Fibroblast of lung (primary cell): ENCODE measurements at places on chromosomes 6 and 20. TPM values are rescaled to one million over a fixed set of nuclear protein-coding genes. Genes with fewer than 3 reads are reported as not detected.

Gene E2F3
- 12.3 and 14.8 TPM in 2 replicates for polyA plus RNA-seq

Gene SAMD3
- polyA plus RNA-seq: 1.5 and 3.9 TPM in 2 replicates

Gene IPCEF1
- 0.03 and 0.46 TPM in 2 replicates for polyA plus RNA-seq

Gene RIPOR2
- polyA plus RNA-seq: 3.3 and 3.5 TPM in 2 replicates

Gene BPIFB1
- polyA plus RNA-seq: not detected in 2 replicates

Gene NCOA5
- polyA plus RNA-seq: 18.0 and 25.7 TPM in 2 replicates

Gene SAPCD1
- polyA plus RNA-seq: 1.3 and 1.4 TPM in 2 replicates

Gene OR2B6
- not detected in 2 replicates for polyA plus RNA-seq

Gene SIRPA
- polyA plus RNA-seq: 26.6 and 50.5 TPM in 2 replicates

Gene TBC1D20
- polyA plus RNA-seq: 36.8 and 38.3 TPM in 2 replicates

Gene ZFP57
- not detected in 2 replicates for polyA plus RNA-seq

Gene PLN
- polyA plus RNA-seq: 0.56 and 1.3 TPM in 2 replicates

Gene GDAP1L1
- not detected in 2 replicates for polyA plus RNA-seq

Gene ID4
- polyA plus RNA-seq: 0.51 and 1.3 TPM in 2 replicates

Gene VGLL2
- polyA plus RNA-seq: not detected in 2 replicates

Gene TTLL9
- polyA plus RNA-seq: 0.05 TPM in 1 of 2 replicates, not detected in the other

Gene POM121L2
- polyA plus RNA-seq: not detected in 2 replicates

Gene CST5
- not detected in 2 replicates for polyA plus RNA-seq

Gene C6orf163
- polyA plus RNA-seq: 0.18 and 0.33 TPM in 2 replicates

Gene SLC13A3
- 2.2 and 2.3 TPM in 2 replicates for polyA plus RNA-seq

Gene ZNF391
- polyA plus RNA-seq: 0.66 and 0.92 TPM in 2 replicates

Gene CPNE5
- 0.02 TPM in 2 replicates for polyA plus RNA-seq

Gene GRIK2
- 0.12 and 0.40 TPM in 2 replicates for polyA plus RNA-seq

Gene GJA10
- polyA plus RNA-seq: not detected in 2 replicates

Gene GATA5
- polyA plus RNA-seq: 0.02 and 0.08 TPM in 2 replicates

Gene SLC12A5
- polyA plus RNA-seq: 0.11 and 0.27 TPM in 2 replicates

Gene LZTS3
- polyA plus RNA-seq: 2.4 and 2.6 TPM in 2 replicates

Gene BHLHE23
- not detected in 2 replicates for polyA plus RNA-seq

Gene ARMC12
- polyA plus RNA-seq: 0.17 and 0.18 TPM in 2 replicates

Gene C20orf144
- 0.10 and 0.20 TPM in 2 replicates for polyA plus RNA-seq

Gene TTBK1
- 0.03 TPM in 1 of 2 replicates, not detected in the other for polyA plus RNA-seq

Gene FERMT1
- polyA plus RNA-seq: 4.6 and 8.1 TPM in 2 replicates

Gene WFDC11
- not detected in 2 replicates for polyA plus RNA-seq

Gene TPBG
- polyA plus RNA-seq: 54.6 and 60.6 TPM in 2 replicates

Gene SRSF3
- 435 and 493 TPM in 2 replicates for polyA plus RNA-seq

Gene CALHM4
- not detected in 2 replicates for polyA plus RNA-seq

Gene NKX2-2
- polyA plus RNA-seq: not detected in 2 replicates

Gene RIPOR3
- polyA plus RNA-seq: 1.1 and 2.0 TPM in 2 replicates

Gene C6orf52
- 0.26 and 1.1 TPM in 2 replicates for polyA plus RNA-seq

Gene IMPG1
- 0.05 and 0.17 TPM in 2 replicates for polyA plus RNA-seq

Gene HLA-DQA2
- polyA plus RNA-seq: not detected in 2 replicates

Gene SPAG4
- polyA plus RNA-seq: 2.6 and 4.3 TPM in 2 replicates

Gene CDSN
- polyA plus RNA-seq: not detected in 2 replicates

Gene LAMP5
- 0.92 and 19.3 TPM in 2 replicates for polyA plus RNA-seq

Gene SMIM29
- polyA plus RNA-seq: 16.7 and 34.7 TPM in 2 replicates

Gene RNF217
- 9.8 and 19.5 TPM in 2 replicates for polyA plus RNA-seq

Gene SGK2
- polyA plus RNA-seq: 0.05 TPM in 1 of 2 replicates, not detected in the other

Gene SLC52A3
- not detected in 2 replicates for polyA plus RNA-seq

Gene CST2
- polyA plus RNA-seq: 0.12 TPM in 1 of 2 replicates, not detected in the other

Gene EPB41L1
- polyA plus RNA-seq: 13.9 and 16.2 TPM in 2 replicates

Gene SPATS1
- polyA plus RNA-seq: not detected in 2 replicates

Gene MRAP2
- polyA plus RNA-seq: 0.03 and 0.10 TPM in 2 replicates

Gene TUBB1
- not detected in 2 replicates for polyA plus RNA-seq

Gene VEGFA
- 68.0 and 111 TPM in 2 replicates for polyA plus RNA-seq

Gene KIFC1
- 8.0 and 36.6 TPM in 2 replicates for polyA plus RNA-seq

Gene LST1
- not detected in 2 replicates for polyA plus RNA-seq

Gene FOXA2
- not detected in 2 replicates for polyA plus RNA-seq

Gene RAET1L
- not detected in 2 replicates for polyA plus RNA-seq
